ENCODE measurements at places on chromosomes 11 and 22. TPM values are rescaled to one million over a fixed set of nuclear protein-coding genes. Genes with fewer than 3 reads are reported as not detected.
A peak's percentile ranks its signal among the peaks of the same experiment; 100 is the strongest.

GRCh38 chr22:47355388-47355725 lies 592.9 kb downstream of the TBC1D22A start:
- DNase-seq = no peak

GRCh38 chr11:119520966-119521365 lies 98.0 kb upstream of the THY1 start:
- no peak for DNase-seq

DNA sequence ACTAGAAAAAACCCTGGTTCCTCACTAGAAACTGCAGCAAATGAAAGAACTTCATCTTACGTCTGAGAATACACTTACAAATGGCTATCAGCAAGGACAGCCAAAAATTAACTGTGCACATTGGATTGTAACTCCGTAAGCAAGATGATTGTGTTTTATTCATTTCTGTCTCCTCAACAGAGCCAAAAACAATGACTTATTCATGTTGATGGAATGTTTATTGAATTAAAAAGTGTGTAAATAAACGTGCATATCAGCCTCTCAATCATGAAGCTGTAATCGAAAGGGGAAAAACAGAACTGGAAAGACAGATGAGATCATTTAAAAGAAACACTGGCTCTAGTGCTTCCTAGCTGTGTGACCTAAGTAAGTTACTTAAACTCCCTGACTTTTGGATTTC lies 307.5 kb upstream of the ZC3H12C start:
- DNase-seq = no peak

DNA sequence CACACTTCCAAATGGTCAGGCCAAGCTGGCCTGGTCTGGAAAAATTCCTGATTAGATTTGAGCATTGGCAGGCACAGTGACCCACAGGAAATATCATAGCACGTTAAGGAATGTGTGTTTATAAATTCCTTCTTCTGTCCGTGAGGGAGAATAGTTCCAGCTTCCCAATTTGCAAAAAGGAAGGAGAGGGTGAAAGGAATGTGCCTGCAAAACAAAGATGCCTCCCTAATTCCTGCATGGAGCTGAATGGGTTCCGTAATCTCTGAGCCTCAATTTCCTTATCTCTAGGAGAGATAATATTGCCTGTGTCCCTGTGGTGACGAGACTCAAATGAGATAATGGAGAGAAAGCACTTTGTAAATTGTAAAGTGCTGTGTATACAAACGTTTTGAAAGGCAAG lies 105.1 kb downstream of the FEZ1 start:
- DNase-seq = no peak

The FAM111B gene
- 24.1 TPM for total RNA-seq

DNA sequence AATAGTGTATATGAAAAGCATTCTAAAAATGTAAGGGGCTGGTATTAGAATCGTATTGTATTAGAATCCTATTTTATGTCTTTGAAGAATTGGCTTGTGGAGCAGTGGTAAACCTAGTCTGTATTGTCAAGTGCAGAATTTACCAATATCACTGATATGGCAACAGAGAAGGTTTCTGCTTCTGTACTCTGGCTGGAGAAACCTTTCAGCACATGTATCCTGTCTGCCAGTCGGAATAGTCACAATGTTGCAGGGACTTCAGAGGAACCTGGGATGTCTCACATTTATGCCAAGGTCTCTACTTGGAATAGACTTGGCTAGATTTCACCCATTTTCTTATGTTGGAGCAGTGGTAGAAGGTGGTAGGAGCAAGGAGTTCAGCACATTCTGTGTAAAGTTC lies 4.4 kb downstream of the MTMR3 start:
- no peak for DNase-seq

GRCh38 chr11:119479685-119480275 lies 56.8 kb upstream of the THY1 start:
- DNase-seq = peak; percentile 43

- DNase-seq = peak; percentile 69
Measured at GRCh38 chr11:8959546-8960166, 4.6 kb downstream of the TMEM9B start.

The MRGPRX4 gene
- not detected for total RNA-seq

The OTOG gene
- total RNA-seq = not detected

All from Daoy (cell line).